Lung (tissue), 17 donors: ENCODE measurements at places on chromosomes 11 and 22. TPM values are rescaled to one million over a fixed set of nuclear protein-coding genes. Genes with fewer than 3 reads are reported as not detected.

Gene CHRM1
- 1.5 TPM for total RNA-seq

Gene MB
- total RNA-seq = 2.0 TPM

Gene GP1BB
- total RNA-seq = 5.5 TPM

Gene PAMR1
- 15.2 TPM for total RNA-seq

Gene MMP12
- 0.34 TPM for total RNA-seq

Gene CD6
- 1.2 TPM for total RNA-seq

Gene CCDC89
- 3.1 TPM for total RNA-seq

Gene SLC36A4
- 22.1 TPM for total RNA-seq

Gene OR6T1
- total RNA-seq = not detected

Gene MPPED1
- total RNA-seq = 0.65 TPM

Gene GTSE1
- total RNA-seq = 1.0 TPM

Gene KCNQ1OT1
- 2.9 TPM for total RNA-seq

Gene FXYD2
- 6.9 TPM for total RNA-seq

Gene LDHA
- total RNA-seq = 373 TPM

Gene HTR3A
- total RNA-seq = 0.43 TPM

Gene C11orf65
- 0.49 TPM for total RNA-seq

Gene CCND1
- 190 TPM for total RNA-seq

Gene GAL3ST3
- not detected for total RNA-seq

Gene C22orf23
- 1.1 TPM for total RNA-seq

Gene CDC45
- 2.1 TPM for total RNA-seq

Gene CCDC87
- 0.28 TPM for total RNA-seq
